ENCODE measurements at places on chromosomes 5 and 9.

- no peak for DNase-seq
Measured at GRCh38 chr5:159317849-159318248, 12.4 kb downstream of the IL12B start.

GRCh38 chr5:133938929-133939328 is 29.5 kb downstream of the C5orf15 start:
- no peak for DNase-seq

DNA sequence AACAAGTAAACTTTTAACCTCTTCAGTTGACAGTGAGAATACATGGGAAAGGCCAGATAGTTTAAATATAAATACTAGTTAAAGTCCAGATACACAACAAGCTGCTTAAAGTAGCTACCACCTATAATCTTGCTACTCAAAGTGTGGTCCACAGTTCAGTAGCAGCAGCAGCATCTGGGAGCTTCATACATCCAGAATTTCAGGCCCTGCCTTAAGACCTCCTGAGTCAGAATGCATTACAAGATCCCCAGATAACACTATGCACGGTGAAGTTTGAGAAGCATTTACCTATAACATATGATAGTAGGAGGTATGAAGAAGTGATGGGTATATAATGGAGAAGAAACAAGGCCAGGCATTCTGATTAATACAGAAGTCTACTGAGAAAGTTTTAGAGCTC is 244.5 kb downstream of the EFNA5 start:
- DNase-seq: no peak

DNA sequence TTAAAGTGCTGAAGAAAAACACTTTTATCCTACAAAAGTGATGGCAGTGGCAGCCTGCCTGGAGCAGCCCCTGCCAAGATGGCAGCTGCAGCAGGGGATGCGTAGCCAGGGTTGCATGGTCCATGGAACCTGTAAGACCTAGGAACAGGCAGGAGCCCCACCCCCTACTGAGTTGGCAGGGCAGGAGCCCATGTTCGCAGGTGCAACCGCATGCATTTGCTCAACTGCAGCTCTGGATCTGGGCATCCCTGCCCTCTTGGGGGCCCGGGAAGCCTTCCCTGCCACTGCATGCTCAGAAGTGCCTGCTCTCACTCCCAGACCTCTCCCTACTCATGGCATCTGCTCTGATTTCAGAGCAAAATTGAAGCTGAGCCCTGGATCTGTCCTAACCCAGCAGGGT is 779.6 kb downstream of the CDH18 start:
- DNase-seq: no peak

GRCh38 chr5:59416451-59416850 is 477.1 kb downstream of the PDE4D start:
- no peak for DNase-seq

DNA sequence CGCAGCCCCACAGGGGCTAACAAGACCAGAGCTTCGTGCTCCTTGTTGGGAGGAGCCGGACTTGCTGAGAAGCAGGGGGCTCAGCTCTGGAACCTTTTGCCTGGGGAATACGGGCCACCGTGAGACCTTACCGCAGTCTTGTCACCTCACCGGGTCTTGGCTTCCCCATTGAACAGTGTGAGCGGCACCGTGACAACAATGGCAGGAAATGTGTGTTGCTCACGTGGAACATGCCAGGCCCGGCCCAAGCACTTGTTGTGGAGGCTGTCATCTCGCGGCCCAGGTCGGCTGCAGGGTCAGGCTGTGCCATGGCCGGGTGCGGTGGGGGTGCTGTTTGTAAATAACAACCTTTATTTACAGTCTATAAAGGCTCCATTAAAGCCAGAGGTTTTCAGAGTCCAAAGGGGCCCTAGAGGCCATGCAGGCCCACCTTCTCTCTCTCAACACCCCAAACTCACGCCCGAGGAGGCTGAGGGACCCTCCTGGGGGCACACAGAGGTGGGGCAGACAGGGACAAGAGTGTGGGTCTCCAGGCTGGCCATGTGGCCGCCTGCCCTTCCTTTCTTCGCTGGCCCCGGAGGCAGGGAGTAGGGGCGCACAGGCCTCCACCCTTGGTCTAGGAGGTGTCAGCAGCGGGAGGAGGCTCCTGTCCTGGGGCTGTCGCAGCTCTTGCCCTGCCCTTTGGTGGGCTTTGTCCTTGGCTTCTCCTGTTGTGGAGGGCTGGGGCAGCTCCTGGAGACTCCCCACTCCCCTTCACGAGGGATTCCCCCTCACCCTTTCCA is 79.7 kb downstream of the TSPAN17 start:
- DNase-seq: no peak

DNA sequence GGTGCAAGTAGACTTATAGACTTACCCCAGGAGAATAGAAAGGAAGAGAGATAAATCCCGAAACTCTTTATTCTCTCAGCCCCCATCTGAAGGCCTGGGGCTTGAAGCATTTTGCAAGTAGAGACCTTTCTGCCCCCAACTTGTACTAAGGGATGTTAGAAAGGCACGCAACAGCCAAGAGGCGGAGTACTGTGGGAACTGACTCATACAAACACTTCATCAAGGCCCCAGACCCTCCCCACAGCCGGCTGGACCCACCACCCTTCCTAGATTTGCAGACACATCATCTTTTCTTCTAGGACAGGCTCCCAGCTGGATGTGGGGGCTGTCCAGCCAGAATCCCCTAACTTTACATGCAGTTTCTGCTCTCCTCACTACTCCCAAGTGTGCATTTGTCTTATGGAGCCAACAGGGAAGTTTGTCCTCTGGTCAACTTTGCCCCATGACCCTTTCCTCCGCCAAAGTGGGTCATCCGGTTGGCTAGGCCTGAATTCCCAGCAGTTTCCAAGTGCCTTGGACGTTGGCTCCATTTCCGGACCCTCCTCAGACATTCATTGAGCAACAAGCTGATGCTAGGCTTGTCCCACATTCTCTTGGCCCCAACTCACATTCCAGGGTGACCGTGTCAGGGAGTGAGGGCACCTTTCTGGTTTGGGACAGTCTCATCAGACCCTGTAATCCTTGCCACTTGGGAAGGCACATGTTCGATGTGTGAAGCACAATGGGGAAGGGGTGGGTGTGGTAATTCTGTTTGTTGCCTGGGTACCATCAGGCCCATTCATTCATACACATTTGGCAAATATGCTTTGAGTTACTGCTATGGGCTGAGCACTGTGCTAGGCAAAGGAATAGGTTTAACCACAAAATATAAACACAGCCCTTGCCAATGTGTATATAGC is 64.6 kb downstream of the ABLIM3 start:
- DNase-seq: no peak

- no peak for DNase-seq
Measured at GRCh38 chr9:73683862-73684591, 532.4 kb downstream of the ANXA1 start.

- DNase-seq: peak; percentile 86
Measured at GRCh38 chr9:104682642-104683041, 11.7 kb upstream of the OR13D1 start.

DNA sequence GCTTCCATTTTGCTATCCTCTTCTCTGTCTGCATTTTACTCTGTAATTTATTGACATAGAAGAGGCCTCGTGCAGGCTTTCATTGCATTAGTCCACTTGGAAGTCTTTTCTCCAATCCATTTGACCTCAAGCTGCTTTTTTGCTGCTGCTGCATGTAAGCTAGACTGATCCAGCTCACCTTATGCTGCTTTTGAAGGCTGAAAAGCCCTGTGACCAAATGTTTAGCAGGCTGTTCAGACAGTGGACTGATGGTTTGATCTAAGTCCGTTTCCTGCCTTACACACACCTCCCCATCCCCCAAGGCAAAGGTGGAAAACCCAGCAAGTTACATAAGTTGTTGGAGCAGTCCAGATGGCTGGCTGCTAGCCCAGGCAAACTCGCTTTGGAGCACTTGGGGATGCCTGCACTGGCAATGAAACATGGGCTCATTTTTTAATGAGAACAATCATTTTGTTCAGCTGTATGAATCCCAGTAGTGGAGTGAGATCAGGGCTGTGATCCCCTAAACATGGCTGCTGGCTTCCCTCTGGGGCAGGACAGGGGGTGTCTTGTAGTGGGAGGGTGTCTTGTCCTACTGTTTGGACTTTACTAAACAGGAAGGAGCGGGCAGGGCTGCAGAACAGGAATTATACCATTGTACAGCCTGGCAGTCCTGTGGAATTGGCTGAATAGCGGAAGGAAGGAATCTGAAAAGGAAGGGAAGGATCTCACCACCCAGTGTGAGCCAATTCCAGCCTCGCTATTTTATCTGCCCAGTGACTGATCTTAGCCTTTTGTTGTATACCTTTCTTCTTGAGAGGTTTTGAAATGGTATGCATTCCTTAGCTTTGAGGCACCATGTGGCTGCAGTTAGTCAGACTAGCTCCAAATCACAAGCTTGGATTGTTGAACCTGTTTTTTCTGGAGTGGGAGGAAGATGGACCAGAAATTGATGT is 212.0 kb downstream of the ARHGAP26 start:
- no peak for DNase-seq

- no peak for DNase-seq
Measured at GRCh38 chr5:134579284-134579771, 53.3 kb downstream of the SAR1B start.

DNA sequence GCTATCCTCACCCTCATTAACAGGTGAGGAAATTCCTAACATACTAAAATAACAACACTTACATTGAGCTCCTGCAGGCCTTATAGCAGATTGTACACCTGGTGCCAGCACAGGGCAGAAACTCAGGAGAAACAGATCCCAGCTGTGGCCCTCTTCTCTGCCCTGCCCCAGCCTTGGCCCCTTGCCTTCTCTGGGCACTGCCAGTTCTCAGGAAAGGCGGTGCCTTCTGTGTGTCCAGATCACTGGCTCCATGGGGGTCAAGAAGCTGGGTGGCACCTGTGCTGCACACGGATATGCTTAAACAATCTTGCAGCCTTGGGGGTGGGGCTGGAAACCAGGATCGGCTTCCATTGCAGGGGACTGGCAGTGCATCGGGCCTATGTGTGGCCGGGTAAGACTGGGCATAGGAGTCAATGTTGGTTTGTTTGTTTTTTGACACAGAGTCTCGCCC is 19.3 kb downstream of the KYAT1 start:
- no peak for DNase-seq

DNA sequence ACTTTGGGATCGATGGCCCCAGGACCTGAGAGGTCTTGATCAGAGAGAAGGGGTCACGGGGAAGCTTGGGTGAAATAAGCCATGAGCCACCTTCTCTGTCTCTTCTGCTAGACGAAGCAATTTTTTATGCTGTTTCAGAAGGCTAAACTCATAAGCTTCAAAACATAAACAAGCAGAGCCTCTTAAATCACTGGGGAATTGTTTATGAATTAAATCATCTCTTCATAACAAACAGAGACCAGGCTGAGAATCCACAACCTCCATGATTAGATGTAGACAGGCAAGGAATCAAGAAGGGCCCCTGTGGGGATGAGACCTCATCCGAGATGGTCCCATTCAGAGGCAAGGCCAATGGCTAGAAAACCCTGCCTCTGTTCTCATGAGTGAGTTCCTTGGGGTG is 21.7 kb upstream of the TCOF1 start:
- DNase-seq: no peak

DNA sequence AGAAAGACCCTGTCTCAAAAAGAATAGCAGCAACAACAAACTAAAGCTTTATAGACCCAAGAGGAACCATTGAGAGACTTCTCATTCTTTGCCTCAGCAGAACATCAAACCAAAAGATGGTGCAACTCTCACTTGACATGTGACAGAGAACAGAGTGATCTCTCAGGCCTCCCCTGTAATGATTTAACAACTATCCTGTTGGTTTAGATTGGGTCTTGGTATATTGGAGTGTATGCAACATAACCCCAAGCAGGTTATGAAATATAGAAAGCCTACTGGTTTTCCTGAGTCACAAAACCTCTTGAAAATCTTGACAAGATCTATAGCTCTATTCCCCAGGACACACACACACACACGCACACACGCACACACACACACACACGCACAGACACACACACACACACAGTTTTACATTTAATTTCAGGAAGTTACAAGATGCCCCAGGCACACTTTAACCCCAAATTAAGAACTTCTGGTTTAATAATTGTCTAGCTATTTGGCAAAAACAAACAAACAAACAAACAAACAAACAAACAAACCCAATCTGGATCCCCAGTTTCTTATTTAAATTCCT is 6.5 kb upstream of the FGF1 start:
- DNase-seq: no peak

DNA sequence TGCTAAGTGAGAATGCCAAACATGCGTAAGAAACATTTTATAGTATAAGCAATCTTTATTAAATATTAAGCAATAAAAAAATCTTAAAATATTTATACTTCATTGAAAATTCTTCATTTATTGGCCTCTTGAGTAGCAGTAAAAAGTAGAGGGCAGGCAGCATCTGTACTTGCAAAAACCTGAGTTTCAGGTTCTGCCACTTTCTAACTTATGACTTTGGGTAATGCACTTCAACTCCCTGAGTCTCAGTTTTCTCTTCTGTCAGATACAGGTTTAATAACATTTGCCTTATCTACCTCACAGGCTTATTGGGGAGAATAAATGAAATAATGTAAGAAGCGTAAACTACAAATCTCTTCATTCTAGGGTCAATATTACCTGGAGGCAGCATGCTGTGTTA is 19.8 kb upstream of the MCTP1 start:
- DNase-seq: no peak

DNA sequence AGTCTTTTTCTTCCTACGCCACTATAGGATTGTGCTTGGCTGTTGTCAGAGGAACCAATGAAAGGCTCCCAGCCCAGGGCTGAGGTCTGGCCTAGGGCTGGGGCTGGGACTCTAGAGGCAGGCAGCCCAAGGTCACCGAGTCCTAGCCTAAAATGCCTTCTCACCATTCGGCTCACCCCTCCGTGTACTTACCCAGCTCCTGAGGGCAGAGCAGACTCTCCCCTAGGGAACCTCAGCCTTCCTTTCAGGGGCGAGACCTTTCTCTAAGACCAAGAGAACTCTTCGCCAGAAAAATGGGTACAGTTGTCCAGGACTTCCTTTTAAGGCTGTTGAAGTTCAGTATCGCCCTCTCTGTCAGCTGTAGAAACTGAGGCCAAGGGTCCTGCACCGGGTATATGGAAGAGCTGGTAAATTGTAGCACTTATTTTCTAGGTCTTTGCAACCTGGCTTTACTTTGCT is 1.7 kb upstream of the SPRY4 start:
- no peak for DNase-seq

DNA sequence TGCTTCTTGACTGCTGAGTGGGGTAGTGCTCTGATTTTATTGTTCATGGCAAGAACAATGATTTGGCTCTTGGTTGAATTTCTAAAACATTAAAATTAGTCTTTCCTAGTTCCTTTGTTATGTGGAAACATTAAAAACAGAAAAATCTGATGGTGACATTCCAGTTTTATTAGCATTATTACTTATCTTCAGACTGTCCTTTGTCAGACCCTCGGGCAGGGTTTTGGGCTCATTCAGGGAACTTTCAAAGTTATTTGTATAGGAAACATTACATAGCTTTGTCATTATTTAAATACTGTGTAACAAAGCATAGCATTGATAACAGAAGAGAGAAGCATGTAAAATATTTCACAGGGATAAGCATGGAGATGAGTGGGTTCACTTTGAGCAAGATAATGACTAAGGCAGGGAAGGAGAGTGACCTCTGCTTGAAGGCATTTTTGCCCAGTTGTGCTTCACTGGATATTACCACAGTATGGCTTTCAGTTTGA is 119.9 kb downstream of the KDM4C start:
- DNase-seq: no peak
